Astrocyte of the spinal cord (primary cell): ENCODE measurements at places on chromosomes 3 and 15.

DNA sequence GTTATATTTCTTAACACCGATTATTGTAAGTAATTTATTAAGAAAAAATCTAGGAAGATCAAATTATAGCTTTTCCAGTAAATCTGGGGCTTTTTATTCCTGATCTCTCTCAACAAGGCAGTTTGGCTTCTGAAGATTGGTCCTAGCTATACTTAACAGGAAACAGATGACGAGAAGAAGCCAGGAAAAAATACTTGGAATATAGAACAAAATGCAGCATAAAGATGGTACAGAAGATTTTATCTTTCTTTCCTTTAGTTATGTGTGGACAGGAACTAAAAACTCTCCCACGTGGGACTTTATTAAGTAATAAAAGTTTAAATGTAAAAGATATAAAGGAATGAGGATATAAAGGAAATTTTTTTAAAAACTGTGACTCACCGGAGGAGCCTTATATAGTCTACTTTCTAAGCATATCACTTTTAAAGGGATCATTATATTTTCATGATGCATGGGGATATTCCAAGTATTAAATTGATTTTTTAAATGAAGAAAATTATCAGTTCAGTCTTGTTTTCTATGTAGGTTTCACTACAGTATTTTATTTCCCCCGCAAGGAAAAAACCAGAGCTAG is 8.2 kb downstream of the B3GNT5 start:
- no peak for DNase-seq

- DNase-seq, result no peak
These were observed 104.7 kb downstream of the SERPINI1 start for GRCh38 chr3:167840247-167840646.

DNA sequence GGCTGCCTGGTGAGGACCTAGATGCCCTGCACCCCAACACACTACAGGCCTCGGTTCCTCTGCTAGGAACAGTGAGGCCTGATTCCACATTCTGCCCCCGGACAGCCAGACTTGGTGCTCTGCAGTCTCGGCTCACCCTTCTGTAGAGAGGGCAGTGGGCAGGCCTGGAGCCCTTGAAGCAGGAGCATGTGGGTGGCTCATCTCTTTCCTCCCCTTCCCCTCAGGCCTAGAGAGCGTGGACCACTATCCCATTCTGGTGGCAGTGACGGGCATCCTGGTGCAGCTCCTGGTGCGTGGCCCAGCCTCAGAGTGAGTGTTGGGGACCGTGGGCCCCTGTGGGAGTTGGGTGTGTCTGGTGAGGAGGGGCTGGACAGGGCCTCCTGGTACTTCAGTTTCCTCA is 3.3 kb downstream of the AMIGO3 start:
- DNase-seq, result no peak

DNA sequence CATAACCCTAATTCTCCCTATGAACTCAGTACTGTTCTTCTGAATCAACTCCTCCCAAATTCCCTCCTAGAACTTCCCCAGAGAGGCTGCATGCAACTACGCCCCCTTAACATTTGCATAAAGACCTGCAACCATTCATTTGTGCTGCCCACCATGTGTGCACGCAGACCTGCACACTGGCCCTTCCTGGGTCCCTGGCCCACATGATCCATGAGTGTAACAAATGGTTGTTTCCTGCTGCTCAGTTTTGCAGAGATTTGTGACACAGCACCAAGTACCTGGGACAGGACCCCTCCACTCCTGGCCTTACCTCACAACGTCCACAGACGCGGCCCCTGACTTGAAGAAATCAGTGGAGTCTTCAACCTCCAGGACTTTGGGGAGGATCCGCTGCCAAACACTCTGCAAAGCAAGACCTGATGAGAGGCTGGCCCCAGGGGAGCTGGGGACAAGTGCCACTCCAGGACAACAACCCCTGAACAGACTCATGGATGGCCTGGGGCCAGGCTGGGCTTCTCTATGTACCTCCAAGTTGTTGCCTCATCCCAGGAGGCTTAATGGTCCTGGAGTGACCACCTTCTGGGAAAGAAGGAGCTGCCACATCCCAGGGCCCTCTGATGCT is 33.8 kb downstream of the ALDH1L1 start:
- DNase-seq, result no peak

DNA sequence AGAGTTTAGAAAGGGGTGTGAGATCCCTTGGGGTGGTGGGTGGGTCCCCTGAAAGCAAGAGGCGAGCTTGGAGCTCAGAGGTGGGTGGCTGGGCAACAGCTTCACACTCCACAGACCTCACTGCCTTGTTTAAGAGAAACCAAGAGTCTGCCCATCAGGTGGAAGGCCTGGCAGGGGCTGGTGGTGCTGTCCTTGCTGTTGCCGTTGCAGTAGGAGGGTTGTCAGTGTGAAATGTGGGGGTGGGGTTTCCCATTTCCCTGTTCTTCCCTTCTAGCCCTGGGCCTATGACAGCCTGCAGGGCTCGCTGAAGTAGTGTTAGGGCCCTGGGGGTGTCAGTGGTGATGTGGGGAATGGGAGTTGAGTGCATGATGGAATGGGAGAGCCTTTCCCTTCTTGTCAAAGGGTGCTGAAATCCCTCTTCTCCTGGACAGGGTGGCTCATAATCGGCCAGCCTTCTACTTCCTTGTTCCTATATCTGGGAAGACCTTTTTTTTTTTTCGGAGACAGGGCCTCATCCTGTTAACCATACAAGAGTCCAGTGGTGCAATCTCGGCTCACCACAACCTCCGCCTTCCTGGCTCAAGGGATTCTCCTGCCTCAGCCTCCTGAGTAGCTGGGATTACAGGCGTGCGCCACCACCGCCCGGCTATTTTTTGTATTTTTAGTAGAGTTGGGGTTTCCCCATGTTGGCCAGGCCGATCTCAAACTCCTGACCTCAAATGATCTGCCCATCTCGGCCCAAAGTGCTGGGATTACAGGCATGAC is 4.3 kb downstream of the PLEKHO2 start:
- no peak for DNase-seq

GRCh38 chr3:27349832-27350231 is 19.4 kb downstream of the NEK10 start:
- no peak for DNase-seq

DNA sequence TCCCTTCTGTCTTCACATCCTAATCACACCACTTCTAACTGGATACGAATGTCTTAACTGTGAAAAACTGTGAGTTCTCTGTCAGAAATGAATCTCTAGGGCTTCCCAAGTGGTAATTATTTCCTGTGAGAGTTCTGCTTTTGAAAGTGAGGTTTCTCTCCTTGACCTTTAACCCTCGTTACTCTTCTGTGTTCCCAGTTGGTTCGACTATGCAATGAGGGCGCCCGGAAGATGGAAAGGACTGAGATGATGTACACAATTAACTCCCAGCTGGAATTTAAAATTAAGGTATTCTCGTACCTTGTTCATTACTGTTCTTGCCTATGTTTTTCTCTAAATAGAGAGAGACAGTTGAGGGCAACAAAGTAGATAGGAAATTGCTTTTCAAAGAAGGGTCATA is 96.5 kb downstream of the ARHGEF26 start:
- no peak for DNase-seq

DNA sequence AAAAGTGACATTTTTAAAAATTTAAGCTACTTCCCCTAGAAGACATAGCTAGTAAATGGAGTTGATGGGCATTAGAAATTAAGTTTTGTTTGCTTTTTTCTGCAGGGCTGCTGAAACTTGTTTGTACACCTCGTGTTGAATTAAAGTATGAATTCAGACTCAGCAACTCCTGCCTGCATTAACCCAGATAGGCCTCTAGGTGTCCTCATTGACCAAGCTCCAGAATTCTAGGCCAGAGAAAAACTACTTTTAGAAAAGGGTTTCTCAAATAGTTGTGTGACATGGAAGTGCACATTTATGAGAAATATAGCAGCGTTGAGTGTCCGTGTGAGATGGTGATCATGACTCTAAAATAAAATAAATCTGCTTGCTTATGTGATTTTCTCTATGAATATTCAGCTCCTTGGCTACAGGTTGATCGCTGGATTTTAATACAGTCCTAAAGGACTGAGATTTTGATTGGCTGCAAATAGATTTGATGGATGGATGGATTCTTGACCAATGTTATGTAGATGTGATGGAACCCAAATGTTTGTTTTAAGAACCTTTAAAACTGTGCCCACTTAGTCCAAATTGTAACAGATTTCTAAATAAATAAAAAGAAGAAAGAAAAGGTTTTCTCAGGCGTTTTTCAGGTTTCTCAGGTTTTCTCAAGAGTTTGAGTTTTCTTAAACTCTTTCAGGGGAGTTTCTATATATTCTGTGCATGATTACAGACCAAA is 39.4 kb upstream of the LMOD3 start:
- peak; percentile 50 for DNase-seq

- peak; percentile 39 for DNase-seq
These were observed 229.2 kb upstream of the ST8SIA2 start for GRCh38 chr15:92164327-92165000.

- DNase-seq, result no peak
These were observed 28.6 kb upstream of the TGFBR2 start for GRCh38 chr3:30577788-30578187.

DNA sequence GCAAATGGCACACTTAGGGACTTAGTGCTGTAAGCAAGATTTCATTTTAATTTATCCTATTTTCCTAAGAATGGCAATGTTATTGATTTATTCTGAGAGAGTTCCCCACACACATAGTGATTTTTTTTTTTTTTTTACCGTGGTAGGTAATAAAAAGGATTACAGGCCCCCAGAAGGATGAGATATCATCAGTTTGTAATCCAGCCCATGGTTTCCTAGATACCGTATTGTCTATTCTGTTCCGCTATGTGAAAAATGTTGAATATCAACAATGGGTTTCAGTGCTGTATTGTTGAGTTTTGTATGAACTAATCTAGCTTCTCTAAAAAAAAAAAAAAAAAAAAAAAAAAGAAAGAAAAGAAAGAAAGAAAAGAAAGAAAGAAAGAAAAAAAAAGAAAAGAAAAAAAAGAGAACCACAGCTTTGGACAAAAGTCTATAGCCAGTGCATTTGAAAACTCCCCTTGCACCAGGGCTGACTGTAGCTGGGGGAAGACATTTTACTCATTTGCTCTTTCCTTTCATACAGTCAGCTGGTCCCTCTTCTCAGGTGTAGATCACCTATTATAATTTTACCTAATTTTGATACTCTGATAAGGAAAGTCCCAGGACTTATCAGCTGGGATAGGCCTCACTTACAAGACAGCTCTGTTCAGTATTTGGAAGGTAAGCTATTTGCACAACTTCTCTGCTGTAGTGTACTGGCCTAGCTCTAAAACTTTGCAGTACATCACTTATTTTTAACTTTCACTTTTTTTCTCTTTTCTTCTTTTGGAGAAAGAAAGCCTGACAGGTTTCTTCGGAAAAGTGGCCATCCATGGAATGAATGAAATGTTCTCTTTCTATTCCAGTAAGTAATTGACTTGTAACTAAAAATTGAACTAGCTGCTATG is 101.4 kb upstream of the SOX2 start:
- peak; percentile 26 for DNase-seq

- no peak for DNase-seq
These were observed 17.3 kb downstream of the PSTPIP1 start for GRCh38 chr15:77012117-77012712.

DNA sequence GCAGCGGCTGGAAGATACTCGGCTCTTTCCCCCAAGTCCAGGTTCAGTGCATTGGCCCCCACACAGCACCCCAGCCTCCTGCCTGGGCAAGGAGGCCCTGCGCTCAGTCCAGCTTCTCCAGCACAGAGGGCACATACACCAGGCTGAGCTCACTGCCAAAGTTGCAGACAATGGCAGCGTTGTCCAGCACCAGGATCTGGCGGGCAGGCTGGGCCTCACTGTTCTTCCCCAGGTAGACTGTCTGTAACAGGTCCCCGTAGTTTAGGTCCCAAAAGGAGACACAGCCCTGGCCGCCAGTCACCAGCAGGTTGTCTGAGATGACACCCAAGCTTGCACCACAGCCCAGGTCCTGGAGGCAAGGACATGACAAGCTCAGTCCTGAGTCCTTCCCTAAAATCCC is 32.9 kb downstream of the PTPN23 start:
- DNase-seq, result no peak

DNA sequence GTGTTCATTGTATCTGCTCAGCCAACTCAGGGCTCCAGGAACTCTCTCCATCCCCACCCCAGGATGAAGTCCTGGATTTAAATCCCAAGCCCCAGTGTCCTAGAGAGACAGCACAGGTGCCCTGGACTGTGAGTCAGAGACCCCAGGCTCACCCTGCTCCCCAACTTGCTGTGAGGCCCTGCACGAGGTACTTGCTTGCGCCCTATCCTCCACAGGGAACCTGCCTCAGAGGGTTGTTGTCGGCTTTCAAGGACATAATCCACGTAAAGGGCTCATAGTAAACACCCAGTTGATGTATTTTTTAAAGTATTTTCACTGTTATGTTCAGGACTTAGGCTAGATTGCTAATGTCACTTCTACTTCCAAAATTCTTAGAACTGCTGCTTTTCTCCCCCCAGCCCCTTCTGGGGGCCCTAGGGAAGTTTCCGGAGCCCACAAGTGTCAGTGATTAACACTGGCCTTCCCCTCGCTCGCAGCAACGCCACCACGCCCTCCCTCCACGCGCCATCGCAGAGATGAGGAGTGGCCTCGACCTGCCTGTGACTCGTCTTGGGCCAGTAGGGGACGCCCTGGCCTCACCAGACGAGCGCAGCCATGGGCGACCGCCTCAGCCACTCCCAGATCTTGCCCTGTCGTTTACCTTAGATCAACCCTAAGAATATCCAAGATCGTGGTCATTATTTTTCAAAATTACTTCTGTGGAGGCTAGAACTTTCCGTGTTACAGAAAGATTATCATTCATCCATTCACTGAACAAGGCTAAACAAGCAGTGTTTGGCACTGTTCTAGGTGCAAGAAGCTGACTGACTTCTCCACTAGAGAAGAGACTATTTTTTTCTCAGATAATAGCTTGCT is 6.0 kb upstream of the SRP14 start:
- DNase-seq, result peak; percentile 83

GRCh38 chr3:193465992-193466608 is 87.5 kb upstream of the ATP13A5 start:
- no peak for DNase-seq

- no peak for DNase-seq
These were observed 118.8 kb downstream of the ADAMTS9 start for GRCh38 chr3:64568895-64569517.

DNA sequence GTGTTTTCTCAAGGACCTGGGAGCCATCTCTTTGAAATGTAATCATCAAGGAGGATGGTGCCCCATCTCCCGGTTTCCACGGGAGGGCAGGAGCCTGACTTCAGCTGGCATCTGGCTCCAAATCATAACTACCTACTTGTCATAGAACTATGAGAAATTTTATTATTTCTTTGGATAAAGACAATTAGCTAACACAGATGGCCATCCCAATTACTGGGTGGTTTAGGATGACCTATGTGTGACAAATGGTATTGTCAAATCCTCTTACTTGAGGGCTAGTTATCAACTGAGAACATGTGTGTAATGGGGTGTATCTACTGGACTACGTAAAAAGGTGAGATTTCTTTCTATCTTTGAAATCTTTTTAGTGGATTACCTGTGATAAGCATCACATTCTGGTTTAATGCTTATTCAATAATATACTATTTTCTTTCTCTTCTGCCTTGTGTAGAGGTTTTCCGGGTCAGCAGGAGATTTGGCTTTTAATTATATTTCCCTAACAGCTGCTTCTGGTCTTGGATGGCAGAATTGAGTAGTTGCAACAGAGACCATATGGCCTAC is 15.3 kb upstream of the PARP14 start:
- DNase-seq, result no peak
